Spinal cord (tissue), 10 donors: ENCODE measurements at places on chromosomes 2 and 18. TPM values are rescaled to one million over a fixed set of nuclear protein-coding genes. Genes with fewer than 3 reads are reported as not detected.

Gene GPR155
- 15.4 TPM for total RNA-seq

Gene AGXT
- not detected for total RNA-seq

Gene CFAP53
- total RNA-seq = 1.5 TPM

Gene PLEKHM3
- total RNA-seq = 15.6 TPM

Gene TMEM182
- total RNA-seq = 6.7 TPM

Gene MBD1
- 68.7 TPM for total RNA-seq

Gene FER1L5
- total RNA-seq = 0.66 TPM

- no peak overlapping the region for H3K4me3 ChIP-seq
- H3K4me1 ChIP-seq = no peaks in the 10 kb centered on the region
- no peaks in the 10 kb centered on the region for H3K27me3 ChIP-seq
- H3K36me3 ChIP-seq = no peaks in the 10 kb centered on the region
- no peak overlapping the region for H3K27ac ChIP-seq
- DNase-seq = no peak
These were observed 175.4 kb upstream of the NETO1 start for GRCh38 chr18:73043211-73043610.

GRCh38 chr2:199602271-199602895 lies 144.6 kb upstream of the SATB2 start:
- H3K4me3 ChIP-seq = no peak overlapping the region
- H3K27me3 ChIP-seq = peaks cover 8% of the 10 kb centered on the region
- H3K4me1 ChIP-seq = peaks cover 14% of the 10 kb centered on the region
- DNase-seq = no peak

DNA sequence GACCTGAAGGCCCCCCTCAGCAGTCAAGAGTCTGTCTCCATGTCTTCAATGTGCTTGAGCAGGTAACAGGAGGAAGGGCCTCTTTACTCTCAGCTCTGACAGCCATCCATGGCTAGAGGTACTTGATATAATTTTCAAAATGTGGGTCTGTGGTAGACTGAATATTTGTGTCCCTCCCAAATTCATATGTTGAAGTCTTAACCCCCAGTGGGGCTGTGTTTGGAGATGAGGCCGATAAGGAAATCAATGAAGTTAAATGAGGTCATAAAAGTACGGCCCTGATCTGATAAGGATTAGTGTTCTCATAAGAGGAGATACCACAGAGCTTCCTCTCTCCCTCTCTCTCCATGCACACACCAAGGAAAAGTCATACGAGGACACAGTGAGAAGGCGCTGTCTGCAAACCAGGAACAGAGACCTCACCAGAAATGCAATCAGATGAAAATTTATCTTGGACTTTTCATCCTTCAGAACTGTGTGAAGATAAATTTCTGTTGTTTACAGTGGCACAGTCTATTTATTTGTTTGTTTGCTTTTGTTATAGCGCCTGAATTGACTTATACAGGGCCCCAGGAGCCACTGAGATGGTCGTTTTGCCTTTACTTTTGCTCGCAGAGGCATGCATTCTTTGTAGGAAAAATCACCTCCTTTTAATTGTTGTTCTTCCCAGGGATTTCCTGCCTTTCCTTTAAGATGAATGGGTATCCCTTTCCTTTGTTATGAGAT lies 274.8 kb upstream of the TRIB2 start:
- no peaks in the 10 kb centered on the region for H3K36me3 ChIP-seq
- H3K27ac ChIP-seq = no peak overlapping the region
- no peaks in the 10 kb centered on the region for H3K4me1 ChIP-seq
- no peak overlapping the region for H3K4me3 ChIP-seq

DNA sequence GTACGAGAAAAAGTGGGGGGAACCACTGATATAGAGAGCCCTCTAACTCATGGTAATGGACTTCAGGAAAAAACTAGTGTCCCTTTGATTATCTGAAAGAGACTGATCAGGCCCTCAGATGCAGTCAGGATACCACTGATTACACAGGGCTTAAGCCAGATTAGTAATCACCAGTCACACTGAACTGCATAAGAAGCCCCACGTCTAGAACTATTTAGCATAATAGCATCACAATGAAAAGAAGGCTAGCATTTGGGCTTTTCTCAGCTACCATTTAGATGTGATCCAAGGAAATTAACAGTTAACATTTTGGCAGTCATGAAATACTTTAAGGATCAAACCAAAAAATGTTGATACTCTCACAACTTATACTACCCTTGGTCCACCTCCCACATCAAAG lies 813.1 kb upstream of the POU3F3 start:
- H3K4me1 ChIP-seq = no peaks in the 10 kb centered on the region

DNA sequence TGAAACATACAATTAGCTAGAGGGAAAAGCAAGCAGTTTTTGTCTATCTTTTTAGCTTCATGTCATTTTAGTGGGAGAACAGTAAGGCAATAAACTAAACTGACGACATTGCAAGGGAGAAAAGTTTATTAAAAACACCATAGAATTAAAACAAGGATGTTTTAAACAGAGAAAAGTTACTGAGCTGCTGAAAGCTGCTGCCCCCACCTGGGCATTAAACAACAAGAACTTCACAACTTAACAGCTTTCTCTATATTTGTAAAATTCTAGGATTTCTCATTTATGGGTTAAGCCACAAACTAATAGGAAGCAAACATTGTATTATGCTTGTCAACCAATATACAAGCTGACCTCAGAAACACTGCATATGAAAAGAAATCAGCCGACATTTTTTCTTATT lies 289.2 kb downstream of the ERBB4 start:
- no peaks in the 10 kb centered on the region for H3K4me1 ChIP-seq
- no peak overlapping the region for H3K27ac ChIP-seq
- no peaks in the 10 kb centered on the region for H3K27me3 ChIP-seq

DNA sequence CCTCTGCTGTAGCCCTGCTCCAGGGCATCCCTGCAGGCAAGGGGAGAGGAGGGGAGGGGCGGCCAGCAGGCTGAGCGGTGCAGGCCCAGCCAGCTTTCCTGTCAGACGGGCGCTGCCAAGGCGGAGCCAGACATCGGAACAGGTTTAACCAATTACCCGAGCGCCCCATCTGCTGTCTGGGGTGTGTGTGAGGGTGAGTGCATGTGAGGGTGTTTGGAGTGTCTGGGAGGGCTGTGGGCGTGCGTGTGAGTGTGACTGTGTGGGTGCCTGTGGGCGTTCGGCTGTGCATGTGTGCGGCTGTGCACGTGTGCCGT lies 20.0 kb downstream of the EMX1 start:
- H3K4me3 ChIP-seq = no peak overlapping the region
- no peak overlapping the region for H3K27ac ChIP-seq
- DNase-seq = peak; percentile 92
- H3K27me3 ChIP-seq = peaks cover 2% of the 10 kb centered on the region
- peaks cover 5% of the 10 kb centered on the region for H3K4me1 ChIP-seq
- H3K36me3 ChIP-seq = peaks cover 28% of the 10 kb centered on the region

- H3K27ac ChIP-seq = no peak overlapping the region
- H3K4me3 ChIP-seq = no peak overlapping the region
- no peaks in the 10 kb centered on the region for H3K36me3 ChIP-seq
- no peaks in the 10 kb centered on the region for H3K27me3 ChIP-seq
- H3K4me1 ChIP-seq = no peaks in the 10 kb centered on the region
These were observed 32.4 kb downstream of the LRP2 start for GRCh38 chr2:169329688-169330554.

DNA sequence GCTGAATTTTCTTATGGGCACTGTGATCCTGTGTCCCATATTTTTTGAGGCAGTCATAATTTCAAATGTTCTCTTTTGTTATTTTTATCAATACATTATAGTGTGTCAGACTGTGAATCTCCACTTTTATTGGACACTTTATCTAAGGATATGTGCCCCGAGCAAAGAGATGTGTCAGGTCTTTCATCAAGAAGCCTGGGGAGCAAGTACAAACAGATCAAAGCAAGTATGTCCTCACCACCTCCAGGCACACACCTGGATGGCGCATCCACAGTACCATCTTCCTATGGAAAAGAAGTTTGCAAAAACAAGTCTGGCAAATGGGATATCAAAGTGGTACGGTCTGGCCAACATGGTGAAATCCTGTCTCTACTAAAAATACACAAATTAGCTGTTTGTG lies 81.0 kb upstream of the ZNF236 start:
- H3K4me3 ChIP-seq = no peak overlapping the region
- no peak overlapping the region for H3K27ac ChIP-seq

GRCh38 chr2:113858764-113859163 lies 31.1 kb upstream of the ACTR3 start:
- H3K27ac ChIP-seq = no peak overlapping the region
- DNase-seq = no peak
- no peak overlapping the region for H3K4me3 ChIP-seq

- H3K4me1 ChIP-seq = peaks cover 27% of the 10 kb centered on the region
- H3K27ac ChIP-seq = no peak overlapping the region
- H3K27me3 ChIP-seq = peaks cover 21% of the 10 kb centered on the region
- no peak overlapping the region for H3K4me3 ChIP-seq
- DNase-seq = no peak
These were observed 14.9 kb upstream of the E2F6 start for GRCh38 chr2:11480859-11481258.

GRCh38 chr2:239313776-239314175 lies 87.0 kb downstream of the HDAC4 start:
- H3K4me1 ChIP-seq = peaks cover 72% of the 10 kb centered on the region
- H3K27ac ChIP-seq = no peak overlapping the region
- DNase-seq = no peak

DNA sequence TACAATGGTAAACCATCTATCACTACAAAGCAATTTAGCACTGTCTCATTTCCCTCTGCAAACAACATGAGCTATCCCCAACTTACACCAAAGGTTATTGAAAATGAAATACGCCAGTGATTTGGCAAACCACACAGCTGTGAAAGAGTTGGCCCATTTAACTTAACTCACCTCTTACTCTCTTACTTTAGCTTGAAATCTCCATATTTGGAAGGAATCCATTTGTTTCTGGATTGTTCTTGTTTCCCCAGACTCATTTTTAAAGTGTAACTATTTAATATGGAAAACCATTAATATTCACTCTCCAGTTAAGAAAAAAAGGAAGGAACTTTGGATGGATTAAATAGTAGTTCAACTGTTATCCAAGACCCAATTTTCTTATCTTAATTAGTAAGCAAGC lies 93.7 kb upstream of the TRIB2 start:
- no peak overlapping the region for H3K27ac ChIP-seq
- H3K4me3 ChIP-seq = no peak overlapping the region
- H3K4me1 ChIP-seq = no peaks in the 10 kb centered on the region
- no peak for DNase-seq

DNA sequence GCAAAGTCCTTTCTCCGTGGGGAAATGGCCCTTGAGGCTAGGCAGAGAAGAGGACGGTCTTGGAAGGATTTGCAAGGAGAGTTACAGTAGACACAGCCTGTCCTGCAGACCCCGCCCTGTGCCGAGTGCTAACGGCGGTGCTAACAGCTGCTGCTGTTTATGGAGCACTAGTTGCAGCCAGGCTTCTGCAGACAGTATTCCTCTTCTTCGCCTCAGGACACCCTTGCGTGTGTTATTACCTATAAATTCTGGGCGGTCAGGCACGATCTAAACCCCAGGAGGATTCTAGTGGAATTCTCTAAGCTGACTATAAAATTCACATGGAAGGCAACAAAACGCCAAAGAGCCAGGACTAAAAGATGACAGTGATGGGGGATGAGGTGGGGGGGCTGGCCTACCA lies 139.8 kb downstream of the GLI2 start:
- no peak overlapping the region for H3K27ac ChIP-seq
- no peak overlapping the region for H3K4me3 ChIP-seq
- H3K4me1 ChIP-seq = peaks cover 44% of the 10 kb centered on the region
- no peaks in the 10 kb centered on the region for H3K36me3 ChIP-seq
- H3K27me3 ChIP-seq = peaks cover 6% of the 10 kb centered on the region

DNA sequence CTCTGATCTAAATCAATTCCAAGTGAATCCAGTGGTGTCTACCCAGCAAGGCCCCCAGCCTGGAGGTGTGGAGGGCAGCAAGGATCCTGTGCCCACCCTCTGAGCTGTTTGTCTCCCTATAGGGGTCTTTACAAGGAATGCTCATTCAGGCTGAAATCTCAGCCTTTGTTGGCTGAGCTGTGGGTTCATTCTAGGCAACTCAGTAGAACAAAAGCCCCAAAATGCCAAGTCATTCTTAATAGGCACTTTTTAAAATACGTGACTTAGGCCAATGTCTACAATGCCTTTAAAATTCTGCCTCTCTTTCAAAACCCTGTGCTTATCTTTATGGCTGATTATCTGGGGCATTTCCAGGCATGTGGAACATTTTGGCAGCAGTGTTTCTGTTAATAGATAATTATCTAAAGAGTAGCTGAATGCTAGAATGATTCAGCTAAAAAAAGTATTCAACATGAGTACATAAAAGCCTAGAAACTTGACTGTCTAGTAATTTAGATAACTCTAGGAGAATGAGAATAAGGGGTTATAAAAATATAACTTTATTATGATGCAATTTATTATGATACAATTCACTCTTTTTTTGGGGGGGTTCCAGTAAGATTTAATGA lies 7.4 kb downstream of the UGT1A6 start:
- no peaks in the 10 kb centered on the region for H3K4me1 ChIP-seq
- no peak for DNase-seq
- H3K27ac ChIP-seq = no peak overlapping the region
- no peaks in the 10 kb centered on the region for H3K36me3 ChIP-seq

- no peak overlapping the region for H3K27ac ChIP-seq
- H3K4me1 ChIP-seq = peaks cover 7% of the 10 kb centered on the region
- DNase-seq = peak; percentile 33
- H3K27me3 ChIP-seq = no peaks in the 10 kb centered on the region
- H3K4me3 ChIP-seq = no peak overlapping the region
These were observed 70.5 kb upstream of the IGFBP5 start for GRCh38 chr2:216765761-216766262.

GRCh38 chr18:74316257-74317170 lies 875 bp downstream of the C18orf63 start:
- no peak overlapping the region for H3K4me3 ChIP-seq
- no peaks in the 10 kb centered on the region for H3K4me1 ChIP-seq
- no peak overlapping the region for H3K27ac ChIP-seq
- no peaks in the 10 kb centered on the region for H3K27me3 ChIP-seq
- DNase-seq = no peak

- no peaks in the 10 kb centered on the region for H3K4me1 ChIP-seq
- no peak overlapping the region for H3K27ac ChIP-seq
- no peaks in the 10 kb centered on the region for H3K36me3 ChIP-seq
- DNase-seq = no peak
- no peaks in the 10 kb centered on the region for H3K27me3 ChIP-seq
These were observed 50.4 kb downstream of the CLIP4 start for GRCh38 chr2:29165362-29166241.
